ENCODE measurements at places on chromosomes 5 and 9. TPM values are rescaled to one million over a fixed set of nuclear protein-coding genes. Genes with fewer than 3 reads are reported as not detected.

The CCDC180 gene
- total RNA-seq = 0.67 TPM

The GBGT1 gene
- total RNA-seq = 4.6 TPM

The CLIC3 gene
- total RNA-seq = 15.4 TPM

The SLC6A7 gene
- 24.9 TPM for total RNA-seq

- DNase-seq = peak; percentile 53
- H3K4me3 ChIP-seq = peak overlapping the region; percentile 84
- no peaks in the 10 kb centered on the region for H3K36me3 ChIP-seq
- H3K27ac ChIP-seq = peak overlapping the region; percentile 95
Observed at GRCh38 chr5:159208514-159209437, 577 bp downstream of the RNF145 start.

DNA sequence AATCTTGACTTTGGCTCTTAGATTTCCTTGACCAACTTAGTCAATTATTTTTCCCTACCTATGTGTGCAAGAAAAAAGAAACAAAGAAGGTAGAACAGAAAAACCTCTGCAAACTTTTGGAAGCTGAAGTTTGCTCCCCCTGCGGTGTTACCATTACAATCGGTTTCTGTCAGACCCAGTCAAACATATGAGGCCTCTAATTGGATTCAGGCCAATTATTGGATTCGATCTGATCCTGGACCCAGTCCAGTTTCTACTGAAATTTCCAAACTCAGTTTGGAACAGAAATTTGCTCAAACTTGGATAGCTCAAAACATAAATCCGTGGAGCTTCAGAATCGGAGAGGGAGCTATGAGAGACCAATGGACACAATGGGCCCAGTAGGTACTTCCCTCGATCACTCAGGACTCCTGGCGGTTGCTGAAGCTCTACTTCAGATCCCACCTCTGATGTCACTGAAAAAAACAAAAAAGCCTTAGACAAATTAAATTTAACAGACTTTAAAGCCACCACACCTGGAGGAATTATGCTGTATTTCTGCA, 523.9 kb downstream of the DMRTA1 start:
- H3K4me3 ChIP-seq = no peak overlapping the region
- DNase-seq = no peak
- no peaks in the 10 kb centered on the region for H3K36me3 ChIP-seq
- no peaks in the 10 kb centered on the region for H3K27me3 ChIP-seq
- H3K27ac ChIP-seq = no peak overlapping the region

DNA sequence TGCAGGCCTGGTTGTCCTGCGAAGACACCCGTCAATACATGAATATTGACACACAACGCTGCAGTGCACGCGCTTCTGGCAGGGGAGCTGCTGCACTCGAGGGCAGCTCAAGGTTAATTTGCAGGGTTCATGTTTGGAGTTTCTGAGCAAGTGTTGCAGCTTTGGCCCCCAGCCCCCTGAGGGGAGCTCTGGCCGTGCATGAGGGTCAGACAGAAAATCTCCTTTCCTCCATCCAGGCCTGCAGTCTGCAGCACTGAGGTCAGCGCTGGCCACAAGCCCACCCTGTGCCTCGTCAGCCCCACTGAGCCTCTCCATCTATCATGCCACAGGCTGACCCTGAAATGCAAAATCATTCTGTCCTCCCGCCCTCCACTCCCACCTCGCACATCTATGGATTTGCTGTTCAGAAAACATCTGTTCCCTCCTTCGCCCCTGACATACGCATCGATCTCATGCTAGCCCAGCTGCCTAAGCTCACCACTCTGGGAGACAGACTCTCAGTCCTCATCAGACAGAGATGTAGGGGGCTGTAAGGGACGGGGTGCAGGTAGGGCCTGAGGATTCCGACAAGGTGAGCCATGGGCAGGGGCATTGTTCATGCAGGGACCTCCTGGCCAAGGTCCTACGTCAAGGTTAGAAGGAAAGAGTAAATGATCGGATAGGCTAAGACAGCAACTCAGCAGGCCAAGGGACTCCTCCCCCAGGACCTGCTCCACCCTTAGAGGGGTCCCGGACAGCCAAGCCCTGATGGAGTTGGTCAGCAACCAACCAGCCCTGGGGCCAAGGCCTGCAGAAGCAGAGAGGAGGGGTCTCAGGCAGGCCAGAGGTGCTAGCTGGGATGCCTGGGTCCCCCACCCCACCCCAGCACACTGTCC, 125.1 kb downstream of the KCNIP1 start:
- H3K27ac ChIP-seq = no peak overlapping the region
- H3K4me1 ChIP-seq = no peaks in the 10 kb centered on the region
- no peak for DNase-seq
- H3K36me3 ChIP-seq = no peaks in the 10 kb centered on the region
- no peaks in the 10 kb centered on the region for H3K27me3 ChIP-seq
